ENCODE measurements at places on chromosomes 16 and 17. TPM values are rescaled to one million over a fixed set of nuclear protein-coding genes. Genes with fewer than 3 reads are reported as not detected.

The QRICH2 gene
- 6.9 TPM for total RNA-seq

The COTL1 gene
- 87.2 TPM for total RNA-seq

- DNase-seq, result no peak
Observed at GRCh38 chr17:80272366-80272765, 11.7 kb downstream of the RNF213 start.

- DNase-seq, result no peak
Observed at GRCh38 chr16:17324451-17324850, 146.3 kb downstream of the XYLT1 start.

GRCh38 chr17:28527859-28528258 lies 21.7 kb downstream of the FOXN1 start:
- DNase-seq, result no peak

- peak; percentile 49 for DNase-seq
Observed at GRCh38 chr16:23504453-23505179, 5.7 kb downstream of the GGA2 start.

GRCh38 chr17:38982858-38983746 lies 15.9 kb upstream of the FBXO47 start:
- DNase-seq, result peak; percentile 38

The CTRB1 gene
- total RNA-seq, result not detected

The DPEP3 gene
- not detected for total RNA-seq

GRCh38 chr16:86498671-86499439 lies 11.5 kb upstream of the FOXF1 start:
- no peak for DNase-seq

DNA sequence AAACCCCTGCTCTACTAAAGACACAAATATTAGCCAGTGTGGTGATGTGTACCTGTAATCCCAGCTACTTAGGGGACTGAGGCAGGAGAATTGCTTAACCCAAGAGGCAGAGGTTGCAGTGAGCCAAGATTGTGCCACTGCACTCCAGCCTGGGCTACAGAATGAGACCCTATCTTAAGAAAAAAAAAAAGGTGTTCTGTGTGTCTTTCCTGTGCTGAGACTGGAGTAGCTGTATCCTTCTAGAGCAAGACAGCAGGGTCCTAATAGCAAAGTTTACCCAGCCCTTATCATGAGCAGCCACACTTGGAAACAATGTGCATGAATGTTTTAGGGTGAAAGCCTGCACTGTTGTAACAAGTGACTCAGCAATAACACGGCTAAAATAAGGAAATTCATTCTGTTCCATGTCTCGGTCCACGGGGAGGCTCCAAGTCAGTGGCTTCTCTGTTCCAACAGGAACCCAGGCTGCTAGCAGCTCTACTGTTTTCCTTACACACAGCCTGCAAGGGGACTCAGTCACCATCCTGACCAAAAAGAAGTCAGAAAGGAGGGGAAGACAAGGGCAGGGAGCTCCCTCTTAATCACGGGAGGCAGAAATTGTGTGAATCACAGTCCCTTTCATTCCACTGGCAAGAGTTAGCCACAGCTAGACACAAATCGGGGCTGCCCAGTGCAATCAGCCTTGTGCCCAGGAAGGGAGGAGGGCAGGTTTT lies 7.1 kb upstream of the SLC5A11 start:
- DNase-seq, result peak; percentile 34

DNA sequence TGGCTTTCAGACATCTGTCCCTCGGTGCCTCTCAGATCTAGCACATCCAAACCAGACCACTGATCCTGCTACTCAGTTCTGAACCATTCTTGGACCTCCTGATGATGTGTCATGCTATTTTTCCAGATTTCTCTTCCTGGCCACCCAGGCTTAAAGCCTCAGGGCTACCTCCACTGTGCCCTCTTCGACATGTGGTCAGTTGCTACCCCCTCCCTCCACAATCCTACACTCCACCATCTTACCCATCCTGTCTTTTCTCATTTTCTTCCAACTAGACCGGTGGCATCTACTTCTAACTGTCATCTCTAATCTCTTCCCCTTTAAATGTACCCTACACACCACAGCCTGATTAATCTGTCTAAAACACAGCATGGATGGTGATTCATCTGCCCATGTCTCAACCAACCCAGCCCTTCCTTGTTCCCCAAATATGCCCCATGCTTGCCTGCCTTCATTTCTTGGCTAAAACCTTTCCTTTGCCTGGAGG lies 478.6 kb downstream of the SLC39A11 start:
- no peak for DNase-seq

GRCh38 chr17:79987187-79987934 lies 48.3 kb downstream of the TBC1D16 start:
- DNase-seq, result no peak

DNA sequence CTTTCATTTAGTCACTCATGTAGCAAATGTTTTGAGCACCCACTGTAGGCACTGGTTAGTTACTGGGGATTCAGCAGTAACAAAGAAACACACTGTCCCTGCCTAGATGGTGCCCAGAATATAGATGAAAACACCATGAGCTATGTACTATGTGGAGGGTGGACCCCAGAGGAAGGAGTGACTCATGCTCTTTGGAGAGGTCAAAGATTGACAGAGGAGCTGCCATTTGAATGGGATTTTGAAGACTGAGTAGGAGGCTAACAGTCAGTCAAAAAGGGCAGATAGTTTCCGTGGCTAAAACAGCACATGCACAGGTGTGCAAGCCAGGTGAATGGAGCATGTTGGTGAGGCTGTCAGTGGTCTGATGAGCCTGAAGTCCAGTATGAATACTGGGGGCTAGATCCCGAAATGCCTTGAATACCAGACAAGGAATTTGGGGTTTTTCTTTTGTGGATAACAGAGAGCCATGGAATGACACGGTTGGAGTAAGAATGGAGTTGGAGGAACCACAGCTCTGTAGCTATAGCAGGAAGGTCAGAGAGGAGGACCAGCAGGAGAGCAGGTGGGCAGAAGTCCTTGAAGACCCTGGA lies 6.1 kb downstream of the IL21R start:
- no peak for DNase-seq

GRCh38 chr17:57570724-57571344 lies 174.3 kb downstream of the CCDC182 start:
- no peak for DNase-seq

The PPP1R1B gene
- total RNA-seq, result 27.3 TPM

DNA sequence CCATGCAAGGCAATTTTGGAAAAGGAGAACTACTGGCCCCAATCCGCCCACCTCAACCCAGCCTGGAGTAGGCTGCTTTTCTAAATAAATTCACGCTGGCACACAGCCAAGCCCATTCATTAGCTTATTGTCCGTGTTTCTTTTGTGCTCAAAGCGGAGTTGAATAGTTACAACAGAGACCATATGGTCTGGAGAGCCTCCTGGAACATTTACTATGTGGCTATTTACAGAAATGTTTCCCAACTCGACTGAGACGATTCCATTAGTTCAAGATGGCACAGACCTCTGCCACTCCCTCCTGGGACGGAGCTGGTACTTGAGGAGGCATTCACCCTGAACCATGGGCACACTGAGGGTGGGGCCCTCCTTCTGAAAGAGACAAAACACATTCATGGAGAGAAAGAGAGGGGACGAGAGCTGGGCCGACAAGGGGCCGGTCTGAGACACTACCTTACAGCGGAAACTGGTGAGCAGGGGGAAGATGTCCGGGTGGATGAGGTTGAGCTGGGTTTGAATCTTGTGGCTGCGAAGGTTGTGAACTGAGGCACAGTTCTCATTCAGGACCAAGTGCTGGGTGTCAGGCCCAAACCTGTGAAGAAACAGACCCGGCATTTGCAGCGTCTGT lies 15.7 kb downstream of the ELAC2 start:
- DNase-seq, result no peak

- DNase-seq, result no peak
Observed at GRCh38 chr17:59502800-59503199, 62.6 kb upstream of the DHX40 start.

DNA sequence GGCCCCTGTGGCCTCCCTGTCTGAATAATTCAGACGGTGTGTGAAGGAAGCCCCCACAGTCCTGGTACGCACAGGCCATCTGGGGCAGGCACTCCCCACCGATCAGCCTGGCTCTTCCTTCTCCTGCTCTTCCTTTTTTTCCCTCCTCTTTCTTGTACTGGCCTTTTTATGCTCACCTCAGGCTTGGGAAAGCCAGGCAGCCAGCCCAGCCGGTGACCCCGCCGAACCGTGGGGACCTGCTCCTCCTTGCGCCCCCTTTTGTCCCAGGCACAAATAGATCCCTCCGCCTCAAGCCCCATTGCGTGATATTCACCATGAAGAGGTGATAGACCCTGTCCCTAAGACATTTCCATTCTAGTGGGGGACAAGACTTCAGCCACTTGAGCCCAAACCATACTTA lies 80.2 kb upstream of the BRD7 start:
- DNase-seq, result no peak

- DNase-seq, result no peak
Observed at GRCh38 chr17:43979011-43979410, 25.3 kb upstream of the PYY start.

- no peak for DNase-seq
Observed at GRCh38 chr17:60535382-60536279, 9.6 kb upstream of the APPBP2 start.

The CA10 gene
- total RNA-seq, result 39.5 TPM

DNA sequence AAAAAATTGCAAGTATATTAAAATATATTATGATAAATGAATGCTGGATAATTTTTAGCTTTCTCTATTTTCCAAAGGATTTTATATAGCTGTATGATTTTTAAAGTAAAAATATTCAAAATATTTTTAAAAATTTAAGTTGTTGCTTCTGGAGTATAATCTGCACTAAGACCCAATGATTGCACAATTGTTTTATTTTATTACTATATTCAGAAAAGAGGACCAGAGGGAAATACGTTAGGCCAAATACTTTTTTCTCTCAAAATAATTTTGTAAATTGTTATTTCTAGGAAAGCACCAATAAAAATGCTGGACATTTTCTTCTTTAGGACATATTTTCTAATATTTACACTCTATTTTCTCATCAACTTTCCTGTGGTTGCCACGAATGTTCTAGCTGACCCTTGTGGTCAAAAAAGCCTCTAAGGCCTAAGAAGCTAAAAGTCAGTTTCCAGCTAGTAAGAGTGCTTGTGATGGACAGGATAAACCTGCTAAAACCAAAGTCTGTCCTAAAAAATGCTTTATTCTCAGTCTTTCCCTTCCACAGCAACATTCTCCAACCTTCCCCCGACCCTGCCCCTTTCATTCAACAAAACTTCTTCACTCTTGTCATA lies 31.2 kb downstream of the MMD start:
- DNase-seq, result no peak

DNA sequence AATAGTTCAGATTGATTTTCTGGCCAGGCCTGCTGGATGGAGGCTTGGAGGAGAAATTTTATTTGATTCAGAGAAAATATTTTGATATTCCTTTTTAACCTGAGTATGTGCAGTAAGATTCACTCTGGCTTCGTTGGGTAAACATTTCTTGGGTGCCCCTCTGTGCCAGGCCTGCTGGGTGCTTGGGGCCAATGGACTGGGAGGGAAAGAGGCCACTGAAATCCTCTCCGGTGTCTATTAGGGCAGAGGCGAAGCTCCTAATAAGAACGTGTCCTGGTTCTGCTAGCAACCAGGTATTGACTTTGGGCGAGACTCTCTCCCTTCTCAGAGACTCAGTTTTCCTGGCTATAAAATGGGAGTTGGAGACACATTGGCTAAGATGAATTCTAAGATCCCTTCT lies 122.5 kb downstream of the CYLD start:
- no peak for DNase-seq

DNA sequence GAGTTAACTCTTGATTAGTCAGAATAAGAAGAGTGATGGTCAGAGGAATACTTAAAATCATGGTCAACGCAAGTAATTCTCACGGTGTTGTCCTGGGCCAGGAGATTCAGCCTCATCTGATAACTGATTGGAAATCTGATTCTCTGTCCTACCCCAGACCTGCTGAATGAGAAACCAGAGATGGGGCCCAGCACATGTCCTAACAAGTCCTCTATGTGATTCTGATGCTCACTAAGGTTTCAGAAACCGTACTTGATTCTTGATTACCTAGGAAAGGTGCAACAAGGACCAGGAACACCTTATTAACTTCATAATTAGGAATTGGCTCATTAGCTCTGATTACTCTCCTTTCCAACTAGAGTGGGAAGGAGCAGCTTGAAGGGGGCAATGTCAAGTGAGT lies 44.5 kb downstream of the ANKFY1 start:
- DNase-seq, result no peak

DNA sequence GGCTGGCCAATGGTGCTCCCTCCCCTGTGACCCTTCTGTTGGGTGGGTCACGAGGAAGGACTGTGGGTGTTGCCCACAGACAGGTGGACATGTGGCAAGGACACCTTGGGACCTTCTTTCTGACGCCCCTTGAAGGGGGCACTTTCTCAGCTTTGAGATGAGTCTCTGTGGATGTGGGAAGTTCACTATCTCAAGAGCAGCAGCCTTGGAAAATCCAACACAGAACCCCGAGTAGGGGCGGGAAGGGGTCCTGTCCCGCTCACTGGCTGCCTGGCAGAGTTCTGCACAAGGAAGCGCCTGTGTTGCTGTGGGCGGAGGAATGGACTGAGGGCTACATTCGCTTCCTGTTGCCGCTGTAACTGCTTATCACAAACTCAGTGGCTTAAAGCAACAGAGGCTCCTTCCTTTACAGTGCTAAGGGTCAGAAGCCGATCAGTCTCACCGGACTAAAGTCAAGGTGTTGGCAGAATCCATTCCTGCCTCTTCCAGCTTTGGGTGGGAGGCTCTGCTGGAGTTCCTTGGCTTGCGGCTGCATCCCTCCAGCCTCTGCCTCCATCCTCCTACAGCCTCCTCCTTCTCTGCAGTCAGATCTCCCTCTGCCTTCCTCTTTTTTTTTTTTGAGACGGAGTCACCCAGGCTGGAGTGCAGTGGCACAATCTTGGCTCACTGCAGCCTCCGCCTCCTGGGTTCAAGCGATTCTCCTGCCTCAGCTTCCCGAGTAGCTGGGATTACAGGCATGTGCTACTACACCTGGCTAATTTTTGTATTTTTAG lies 305.2 kb downstream of the SEC14L1 start:
- DNase-seq, result no peak

GRCh38 chr16:10780628-10781027 lies 37.0 kb downstream of the NUBP1 start:
- no peak for DNase-seq

DNA sequence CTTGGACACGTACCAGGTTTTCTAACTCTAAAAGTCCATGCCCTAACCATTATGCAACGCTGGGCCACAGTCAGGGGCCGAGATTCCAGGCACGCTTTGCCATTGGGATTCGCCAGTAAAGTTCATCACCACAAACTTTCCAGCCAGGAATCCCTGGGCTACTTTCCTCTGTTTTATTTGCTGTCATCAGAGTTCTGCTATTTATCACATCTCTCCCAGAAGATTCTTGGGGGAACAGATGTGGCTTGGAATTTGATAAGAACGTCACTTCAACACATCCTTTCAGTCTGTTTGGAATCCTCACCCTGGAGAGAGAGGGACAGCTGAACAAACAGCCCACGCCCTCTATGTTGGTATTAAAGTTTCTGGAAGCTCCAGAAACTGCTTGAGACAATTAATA lies 109.6 kb upstream of the CACNG3 start:
- no peak for DNase-seq

The PRSS33 gene
- total RNA-seq, result not detected

The DOC2B gene
- total RNA-seq, result 35.1 TPM

- DNase-seq, result no peak
Observed at GRCh38 chr17:13420418-13420826, 181.3 kb downstream of the HS3ST3A1 start.

GRCh38 chr17:17466511-17466910 lies 10.3 kb upstream of the MED9 start:
- DNase-seq, result no peak

- DNase-seq, result peak; percentile 87
Observed at GRCh38 chr16:75238132-75238852, 13.1 kb downstream of the BCAR1 start.

The ACSM2A gene
- total RNA-seq, result not detected

GRCh38 chr17:56820207-56820606 lies 13.5 kb downstream of the C17orf67 start:
- no peak for DNase-seq
